EL (cell line): ENCODE measurements at places on chromosomes 5 and 9.

DNA sequence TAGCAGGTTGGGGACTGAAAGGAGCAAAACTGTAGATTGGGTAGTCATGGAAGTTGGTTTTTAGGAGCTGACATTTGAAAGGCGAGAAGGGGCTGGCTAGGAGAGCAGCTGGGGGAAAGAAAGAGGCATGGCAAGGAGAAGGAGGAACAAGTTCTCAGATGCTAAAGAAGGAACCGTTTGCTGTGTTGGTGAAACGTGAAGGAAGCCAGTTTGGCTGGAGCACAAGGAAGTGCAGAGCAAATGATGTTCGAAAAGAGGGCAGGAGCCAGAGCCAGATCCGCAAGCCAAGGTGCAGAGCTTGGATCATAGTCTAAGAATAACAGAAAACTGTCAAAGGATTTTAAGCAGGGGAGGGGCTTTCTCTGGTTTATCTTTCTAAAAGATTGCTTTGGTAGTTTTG is 276.6 kb downstream of the ASTN2 start:
- no peak for DNase-seq

- DNase-seq = no peak
Measured at GRCh38 chr9:134773842-134774241, 106.8 kb upstream of the FCN2 start.

DNA sequence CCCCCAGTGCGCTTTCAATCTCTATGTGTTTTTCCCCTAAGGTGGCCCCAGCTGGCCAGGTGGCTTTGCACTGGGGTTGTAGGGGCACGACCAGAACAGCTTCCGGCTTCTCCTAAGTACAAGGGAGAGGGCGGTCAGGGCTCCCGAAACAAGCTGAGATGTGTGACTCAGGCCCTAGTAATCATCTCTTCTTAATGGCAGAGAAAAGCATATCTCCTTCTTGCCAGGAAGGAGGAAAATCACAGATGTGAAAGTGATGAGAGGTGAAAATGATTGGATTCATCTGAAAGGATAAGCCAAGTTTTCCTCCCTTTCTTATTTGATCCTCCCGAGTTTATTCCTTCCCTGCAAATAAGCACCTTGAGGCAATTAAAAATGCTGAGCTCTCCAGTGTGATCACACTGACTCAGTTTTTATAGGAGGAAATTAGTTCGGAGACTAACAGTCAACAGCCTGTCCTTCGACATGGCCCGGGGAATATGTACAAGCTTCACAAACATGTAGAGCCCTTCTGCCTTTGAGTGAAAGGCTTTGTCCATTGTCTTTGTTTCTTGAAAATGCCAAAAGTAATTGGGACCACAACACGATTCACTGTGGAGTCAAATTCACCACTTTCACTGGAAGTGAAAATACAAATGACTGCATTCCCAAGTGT is 514.8 kb downstream of the PSAT1 start:
- DNase-seq = peak; percentile 82

DNA sequence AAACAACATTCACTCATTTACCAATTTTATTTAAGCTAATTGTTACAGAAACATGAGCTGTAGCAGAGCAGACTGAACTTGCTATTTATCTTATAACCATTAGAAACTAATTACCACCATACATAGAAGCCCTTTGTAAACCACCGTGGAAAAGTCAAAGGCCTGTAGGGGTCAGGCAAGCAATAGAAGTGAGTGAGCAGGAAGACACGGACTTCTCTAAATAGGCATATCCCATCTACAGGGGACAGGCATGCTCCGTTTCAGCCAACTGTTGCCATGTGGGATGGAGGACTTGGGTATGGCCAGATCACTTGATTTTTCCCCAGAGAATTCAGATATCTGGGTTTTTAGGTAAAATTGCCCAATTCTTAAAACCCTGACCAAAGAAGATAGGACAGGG is 44.8 kb downstream of the PRRC1 start:
- DNase-seq = peak; percentile 8

- DNase-seq = no peak
Measured at GRCh38 chr5:96855031-96855872, 21.0 kb upstream of the ERAP2 start.

DNA sequence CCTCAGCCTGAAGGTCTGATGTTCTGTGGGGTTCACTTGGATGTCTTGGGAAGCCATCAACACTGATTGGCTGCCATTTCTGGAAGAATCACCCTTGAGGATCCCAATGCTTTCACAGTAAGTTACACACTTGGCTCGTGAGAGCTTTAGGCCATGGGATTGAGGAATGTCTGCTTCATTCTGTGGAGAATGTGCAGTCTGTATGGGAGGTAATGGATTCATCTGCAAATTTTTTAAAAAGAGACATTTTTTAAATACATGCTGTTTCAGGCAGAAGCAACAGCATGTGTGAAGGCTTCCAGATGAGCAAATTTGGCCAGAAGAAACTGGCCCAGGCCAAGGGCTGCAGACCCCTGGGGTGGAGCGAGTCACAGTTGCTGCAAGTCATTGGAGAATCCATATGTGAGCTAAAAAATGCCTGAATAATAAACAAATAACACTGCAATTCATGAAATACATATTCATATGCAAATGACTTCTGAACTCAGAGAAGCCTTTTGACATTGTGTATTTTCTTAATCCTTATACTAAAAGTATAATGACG is 146.3 kb upstream of the RASEF start:
- DNase-seq = no peak

DNA sequence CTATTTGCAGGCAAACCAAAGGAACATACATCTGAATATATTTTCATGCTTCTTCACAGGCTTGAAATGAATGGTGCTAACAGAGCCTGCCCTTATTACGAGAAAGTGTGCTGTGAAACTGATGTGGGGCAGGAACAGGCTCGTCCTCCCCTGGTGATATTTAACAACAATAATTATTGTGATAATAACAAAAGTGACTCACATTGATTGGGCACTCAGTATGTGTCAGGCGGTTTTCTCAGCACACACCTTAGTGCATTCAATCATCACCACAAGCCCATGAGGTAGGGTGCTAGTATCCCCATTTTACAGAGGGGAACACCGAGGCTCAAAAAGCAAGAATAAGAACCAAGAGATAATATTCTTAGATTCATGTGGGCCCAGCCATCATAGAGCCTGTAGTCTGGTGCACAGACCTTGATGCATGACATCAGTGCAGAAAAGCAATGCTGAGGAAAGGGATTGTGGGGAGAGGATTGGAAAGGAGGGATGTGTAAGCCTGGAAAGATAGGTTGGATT is 18.1 kb upstream of the BOD1 start:
- DNase-seq = no peak

- DNase-seq = peak; percentile 44
Measured at GRCh38 chr9:34500623-34501267, 22.0 kb downstream of the ENHO start.

- peak; percentile 9 for DNase-seq
Measured at GRCh38 chr5:102539562-102539961, 40.8 kb upstream of the SLCO6A1 start.

- no peak for DNase-seq
Measured at GRCh38 chr9:86230858-86231257, 28.6 kb downstream of the C9orf153 start.

GRCh38 chr9:35603506-35603985 is 1.5 kb upstream of the TESK1 start:
- peak; percentile 76 for DNase-seq

DNA sequence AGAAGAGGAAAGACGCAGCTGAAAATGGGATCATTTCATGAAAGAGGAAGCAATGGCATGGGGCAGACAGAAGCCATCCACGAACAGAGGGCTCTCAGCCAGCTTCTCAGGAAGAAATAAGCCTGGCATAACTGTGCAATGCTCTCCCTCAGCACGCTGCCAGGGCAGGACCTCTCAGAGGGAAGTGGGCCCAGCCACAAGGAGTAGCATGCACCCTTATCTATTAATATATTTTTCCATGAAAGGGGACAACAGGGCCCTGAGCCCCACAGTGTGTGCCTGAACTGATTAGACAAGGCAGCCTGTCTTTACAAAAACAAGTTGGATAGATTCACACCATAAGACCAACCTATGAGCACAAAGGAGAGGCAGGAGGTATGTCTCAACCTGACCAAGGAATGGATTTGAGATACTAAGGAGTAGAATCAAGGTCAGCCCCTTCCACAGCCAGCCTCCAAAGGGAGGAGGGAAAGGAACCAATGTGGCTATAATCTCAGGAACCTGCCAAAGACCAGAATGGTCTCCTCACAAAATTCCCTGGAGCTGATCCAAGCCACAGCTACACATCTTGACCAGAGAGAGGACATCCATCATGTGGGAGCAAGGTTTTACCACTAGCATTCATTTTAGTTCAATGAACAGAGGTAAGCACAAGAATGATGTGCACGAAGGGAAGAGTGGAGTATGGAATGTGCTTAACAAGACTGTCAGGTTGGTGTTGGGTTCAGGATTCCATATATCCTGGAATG is 154.8 kb downstream of the SIL1 start:
- peak; percentile 26 for DNase-seq

DNA sequence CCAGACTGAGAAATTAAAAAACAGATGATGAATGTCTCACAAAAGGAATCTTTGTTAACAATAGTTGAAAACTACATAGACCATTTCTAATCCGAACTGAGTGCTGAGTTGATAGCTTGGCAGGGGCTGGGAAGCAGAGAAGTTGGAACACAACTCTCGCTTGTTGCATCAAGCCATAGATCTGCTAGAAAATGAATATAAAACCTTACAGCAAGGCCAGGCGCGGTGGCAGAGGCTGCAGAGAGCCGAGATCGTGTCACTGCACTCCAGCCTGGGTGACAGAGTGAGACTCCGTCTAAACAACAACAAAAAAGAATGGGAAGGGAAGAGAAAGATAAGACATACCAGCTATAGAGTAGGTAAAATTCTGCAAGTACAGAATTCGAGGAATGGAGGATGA is 28.0 kb upstream of the SPZ1 start:
- no peak for DNase-seq

GRCh38 chr9:76658510-76659231 is 105.6 kb upstream of the PCA3 start:
- peak; percentile 59 for DNase-seq

DNA sequence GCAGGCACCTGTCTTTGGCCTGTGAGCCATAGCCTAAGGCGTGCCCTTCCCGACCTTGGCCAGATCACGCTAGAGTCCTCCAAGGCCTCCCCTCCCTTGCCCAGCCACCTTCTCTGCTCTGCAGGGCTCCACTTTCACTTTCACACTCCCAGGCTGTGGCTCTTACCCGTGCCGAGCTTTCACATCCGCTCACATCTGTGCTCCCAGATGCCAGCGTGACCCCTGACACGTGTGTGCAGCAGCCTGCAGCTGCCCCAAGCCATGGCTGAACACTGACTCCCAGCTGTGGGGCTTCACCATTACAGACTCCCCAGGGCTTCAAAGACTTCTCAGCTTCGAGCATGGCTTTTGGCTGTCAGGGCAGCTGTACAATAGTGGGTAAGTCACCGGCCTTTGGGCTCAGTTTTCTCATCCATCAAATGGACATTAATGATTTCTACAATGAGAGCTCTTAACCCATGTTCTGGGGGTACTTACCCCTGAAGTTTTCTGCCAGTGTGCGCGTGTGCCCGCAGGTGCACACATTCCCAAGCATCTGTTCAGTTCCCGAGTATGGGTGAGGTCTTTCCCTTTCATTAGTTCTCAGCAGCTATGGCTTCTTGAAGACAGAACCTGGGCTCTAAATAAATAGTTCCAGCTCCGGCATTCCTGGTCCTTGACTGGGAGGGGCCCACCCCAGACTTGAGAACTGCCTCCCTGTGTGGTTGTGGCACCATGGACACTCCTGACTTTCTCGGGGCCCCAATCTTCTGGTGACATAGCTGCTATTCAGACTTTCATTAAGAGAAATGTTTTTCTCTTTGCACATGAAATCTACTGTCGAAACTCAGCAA is 118.6 kb downstream of the RGS3 start:
- DNase-seq = peak; percentile 74

GRCh38 chr9:123929177-123929869 is 603 bp downstream of the DENND1A start:
- peak; percentile 23 for DNase-seq
